Tongue (tissue), 3 donors: ENCODE measurements at places on chromosomes 6 and 20. TPM values are rescaled to one million over a fixed set of nuclear protein-coding genes. Genes with fewer than 3 reads are reported as not detected.

VSTM2L gene
- 0.82 TPM for total RNA-seq

DNA sequence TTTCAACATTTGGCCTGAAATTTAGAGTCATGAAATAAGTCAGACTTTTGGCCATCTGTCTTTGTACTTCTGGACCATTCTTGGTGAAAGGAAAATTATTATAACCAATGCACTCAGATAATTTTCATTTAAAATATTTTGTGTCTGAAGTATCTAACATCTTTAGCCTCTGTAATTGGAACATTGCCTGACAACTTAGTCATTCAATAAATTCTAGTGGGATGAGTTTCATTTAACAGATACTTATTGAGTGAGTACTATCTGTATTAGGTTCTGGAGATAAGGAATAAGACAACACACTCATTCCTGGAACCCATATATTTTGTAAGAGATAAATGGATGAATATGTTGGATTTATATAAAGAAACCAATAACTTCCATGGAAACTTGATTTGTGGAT lies 536.0 kb downstream of the BCKDHB start:
- no peak for DNase-seq

GRCh38 chr20:22711971-22712755 lies 127.8 kb upstream of the FOXA2 start:
- no peak for DNase-seq

DNA sequence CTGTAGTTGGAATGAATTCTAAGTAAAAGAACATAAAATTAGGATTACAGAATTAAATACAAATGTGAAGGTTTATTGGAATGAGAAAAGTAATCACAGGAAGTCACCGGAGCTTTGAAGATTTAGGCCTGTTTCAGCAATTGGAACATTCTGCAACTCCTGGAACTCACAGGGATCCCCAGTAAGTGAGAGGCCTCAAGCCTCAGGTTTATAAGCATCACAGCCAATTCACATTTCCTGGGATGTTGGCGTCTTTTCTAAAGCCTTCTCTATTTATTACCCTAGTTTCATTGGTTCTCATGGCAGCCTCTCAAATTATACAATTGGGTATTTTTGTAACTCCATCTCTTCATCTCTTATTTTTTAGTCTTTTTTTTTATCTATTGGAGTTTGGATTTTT lies 90.4 kb upstream of the HIVEP1 start:
- peak; percentile 45 for DNase-seq

DNA sequence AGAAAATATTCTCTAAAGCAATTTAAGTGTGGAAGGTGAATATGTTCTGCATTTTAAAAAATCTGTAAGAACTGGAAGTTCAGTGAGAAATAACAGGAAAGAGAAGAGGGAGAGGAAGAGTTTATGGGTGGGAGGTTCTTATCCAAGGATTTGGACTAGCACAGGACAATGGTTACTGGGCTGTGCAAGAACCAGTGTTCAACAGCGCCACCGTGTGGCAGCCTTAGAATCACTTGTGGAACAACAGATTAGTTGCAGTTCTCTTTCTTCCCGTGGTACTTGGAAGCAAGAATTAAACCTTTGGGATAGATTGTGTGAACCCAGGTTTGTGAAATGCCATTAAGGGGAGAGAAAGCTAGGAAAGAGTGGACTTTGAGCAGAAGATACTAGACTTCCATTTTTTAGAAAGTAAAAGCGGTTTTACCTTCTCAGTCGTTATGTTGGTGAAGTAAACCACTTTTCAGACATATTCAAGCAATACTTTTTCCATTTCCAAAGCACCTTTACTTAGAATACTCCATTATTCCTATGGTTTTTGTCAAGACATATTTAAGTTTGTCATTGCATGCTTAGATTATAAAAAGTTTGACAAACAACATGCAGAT lies 436.7 kb downstream of the RNF144B start:
- DNase-seq, result no peak
